NCI-H2107 (cell line): ENCODE measurements at places on chromosomes 13 and 19.

GRCh38 chr19:15417699-15418098, 1.1 kb downstream of the AKAP8L start:
- no peak for DNase-seq

DNA sequence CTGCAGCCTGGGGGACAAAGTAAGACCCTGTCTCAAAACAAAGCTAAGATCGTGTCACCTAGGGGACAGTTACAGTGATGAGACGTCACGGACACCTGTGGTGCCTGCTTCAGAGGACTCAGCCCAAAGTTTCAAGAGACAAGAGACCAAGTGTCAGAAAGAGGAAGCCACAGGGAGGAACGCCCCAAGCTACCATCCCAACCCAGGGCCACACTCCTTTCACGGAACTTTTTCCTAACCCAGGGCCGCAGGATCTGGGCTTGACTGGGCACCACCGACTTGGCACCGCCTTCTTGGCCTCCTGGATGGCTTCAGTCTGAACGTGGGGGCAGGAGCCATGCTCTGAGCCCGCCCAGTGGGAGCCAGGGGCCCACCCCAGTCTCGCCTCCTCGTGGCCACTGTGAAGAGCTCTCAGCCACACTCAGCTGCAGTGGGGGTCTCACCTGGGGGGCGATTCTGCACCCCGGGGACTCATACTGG, 8.5 kb downstream of the MOB3A start:
- no peak for DNase-seq

GRCh38 chr13:25493931-25494640, 122.3 kb downstream of the ATP8A2 start:
- no peak for DNase-seq

DNA sequence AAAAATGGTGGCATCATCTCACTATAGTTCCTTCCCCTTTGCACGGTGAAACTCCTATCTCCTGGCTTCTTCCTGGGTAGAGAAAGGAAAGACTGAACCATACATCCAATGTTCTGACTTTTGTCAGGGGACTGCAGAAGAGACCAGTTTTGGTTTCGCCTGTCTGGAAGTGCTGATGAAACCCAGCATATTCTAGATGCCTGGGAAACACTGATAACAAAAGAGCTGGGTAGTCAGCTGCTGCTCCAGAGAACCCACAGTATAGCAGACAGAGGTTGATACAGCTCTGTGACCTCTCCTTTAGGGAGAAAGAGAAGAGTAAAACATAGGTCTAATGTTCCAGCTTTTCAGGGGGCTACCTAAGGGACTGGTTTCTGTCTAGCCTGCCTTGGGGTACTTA, 695.3 kb downstream of the DIAPH3 start:
- DNase-seq, result no peak
